ENCODE measurements at places on chromosomes 13 and 19. TPM values are rescaled to one million over a fixed set of nuclear protein-coding genes. Genes with fewer than 3 reads are reported as not detected.

The TMPRSS9 gene
- total RNA-seq = not detected

The B3GNT8 gene
- 0.27 TPM for total RNA-seq

DNA sequence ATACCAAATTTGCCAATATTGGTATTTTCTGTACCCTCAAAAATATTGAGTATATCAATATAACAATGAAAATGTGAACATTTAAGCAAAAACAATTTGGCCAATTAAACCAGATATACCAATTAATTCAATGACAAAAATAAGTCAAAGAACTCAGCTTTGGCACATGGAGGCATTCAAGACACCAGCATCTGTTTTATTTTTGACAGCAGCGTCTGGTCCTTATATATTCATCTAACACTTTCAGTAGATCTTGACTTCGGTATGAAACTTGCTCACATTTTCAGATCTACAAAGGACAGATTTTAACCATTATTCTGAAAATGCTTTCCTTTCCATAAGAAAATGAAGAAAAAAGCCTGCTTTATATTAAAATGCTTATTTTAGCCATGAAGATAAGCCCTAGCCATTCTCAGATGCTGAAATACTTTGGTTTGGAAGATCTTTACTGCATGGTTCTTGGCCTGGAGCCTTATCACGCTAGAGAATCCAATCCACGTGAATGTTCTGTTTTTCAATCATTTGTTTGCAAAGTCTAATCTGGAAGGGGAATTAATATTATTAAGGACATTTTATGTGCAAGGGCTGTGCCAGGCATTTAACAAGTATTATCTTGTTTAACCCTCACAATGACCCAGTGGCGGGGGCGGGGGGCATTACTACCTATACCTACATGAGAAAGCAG lies 132.2 kb downstream of the DLEU7 start:
- DNase-seq = no peak

- DNase-seq = peak; percentile 86
These were observed 5.5 kb upstream of the MAMSTR start for GRCh38 chr19:48724796-48725753.

DNA sequence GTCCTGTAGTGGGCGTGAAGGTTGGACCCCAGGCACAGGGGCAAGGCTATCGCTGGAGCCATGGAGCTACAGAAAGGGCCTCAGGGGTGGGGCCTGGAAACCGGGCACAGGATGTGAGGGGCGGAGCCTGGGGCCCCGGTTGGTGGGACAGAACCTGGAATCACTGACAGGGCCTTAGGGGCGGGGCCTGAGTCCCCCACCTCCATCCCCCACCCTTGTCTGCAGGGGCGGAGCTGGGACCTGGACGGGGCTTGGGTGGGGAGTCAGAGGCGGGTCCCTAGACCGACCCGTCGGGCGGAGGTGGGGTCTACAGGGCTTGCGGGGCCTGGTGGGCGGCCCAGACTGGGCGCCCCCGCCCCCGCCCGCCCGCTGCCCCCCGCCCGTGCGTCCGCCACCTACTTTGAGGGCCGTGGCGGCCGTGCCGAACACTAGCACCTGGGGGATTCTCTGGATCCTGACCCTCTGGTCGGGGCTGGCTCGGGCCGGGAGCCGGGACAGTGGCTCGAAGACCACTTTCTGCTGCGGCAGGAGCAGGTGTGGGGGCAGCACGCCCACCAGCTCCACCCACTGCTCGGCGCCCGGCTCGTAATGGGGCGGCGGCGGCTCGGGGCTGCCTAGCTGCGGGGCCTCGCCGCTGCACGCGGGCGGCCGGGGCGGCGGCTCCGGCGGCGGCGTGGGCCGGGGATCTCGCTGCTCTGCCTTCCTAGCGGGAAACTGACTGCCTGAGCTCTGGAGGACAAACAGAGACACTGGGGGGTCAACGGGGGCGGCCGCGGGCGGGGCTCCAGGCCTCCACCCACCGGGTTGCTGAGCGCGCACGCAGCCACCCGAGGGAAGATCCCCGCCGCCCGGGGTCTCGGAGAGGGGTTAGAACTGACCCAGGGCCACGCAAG lies 26.3 kb downstream of the DCAF15 start:
- DNase-seq = peak; percentile 52

GRCh38 chr19:30752876-30753275 lies 380.7 kb downstream of the ZNF536 start:
- DNase-seq = no peak

Measured in B cell (primary cell).